ENCODE measurements at places on chromosomes 5 and 9. TPM values are rescaled to one million over a fixed set of nuclear protein-coding genes. Genes with fewer than 3 reads are reported as not detected.

CDC20B gene
- total RNA-seq, result not detected

C6 gene
- not detected for total RNA-seq

PLCXD3 gene
- total RNA-seq, result under 0.01 TPM

SPINK7 gene
- 4.3 TPM for total RNA-seq

NR4A3 gene
- not detected for total RNA-seq

FKTN gene
- 11.1 TPM for total RNA-seq

TSSK1B gene
- total RNA-seq, result 0.21 TPM

TLX3 gene
- total RNA-seq, result 0.24 TPM

LCN12 gene
- not detected for total RNA-seq

MYMK gene
- not detected for total RNA-seq

CDX1 gene
- under 0.01 TPM for total RNA-seq

EGFLAM gene
- total RNA-seq, result not detected

CCDC192 gene
- total RNA-seq, result not detected

CDKN2B-AS1 gene
- total RNA-seq, result 2.7 TPM

Data from tracheal epithelial cell (primary cell).